Stimulated activated CD8-positive, alpha-beta memory T cell treated with anti-CD3 and anti-CD28 coated beads, Interleukin-7, amount 100 ng/mL, for 48 hours (primary cell): ENCODE measurements at places on chromosomes 6 and 20.
A peak's percentile ranks its signal among the peaks of the same experiment; 100 is the strongest.

DNA sequence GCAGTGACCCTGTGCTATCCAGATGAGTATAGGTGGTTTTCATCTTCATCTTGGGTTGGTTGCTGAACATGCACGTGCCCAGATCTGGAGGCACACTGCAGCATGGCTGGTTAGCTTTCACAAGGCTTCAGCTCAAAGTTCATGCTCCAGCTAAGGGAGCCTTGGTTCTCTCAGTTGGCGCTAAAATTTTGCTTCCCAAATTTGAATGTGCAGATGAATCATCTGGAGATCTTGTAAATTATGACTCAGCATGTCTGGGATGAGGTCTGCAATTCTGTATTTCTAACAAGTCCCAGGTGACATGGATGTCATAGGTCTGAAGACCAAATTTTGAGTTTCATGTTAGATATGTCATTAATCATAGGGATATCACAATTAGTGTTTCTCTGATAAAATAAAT, 230.8 kb downstream of the FOXA2 start:
- DNase-seq, result no peak

DNA sequence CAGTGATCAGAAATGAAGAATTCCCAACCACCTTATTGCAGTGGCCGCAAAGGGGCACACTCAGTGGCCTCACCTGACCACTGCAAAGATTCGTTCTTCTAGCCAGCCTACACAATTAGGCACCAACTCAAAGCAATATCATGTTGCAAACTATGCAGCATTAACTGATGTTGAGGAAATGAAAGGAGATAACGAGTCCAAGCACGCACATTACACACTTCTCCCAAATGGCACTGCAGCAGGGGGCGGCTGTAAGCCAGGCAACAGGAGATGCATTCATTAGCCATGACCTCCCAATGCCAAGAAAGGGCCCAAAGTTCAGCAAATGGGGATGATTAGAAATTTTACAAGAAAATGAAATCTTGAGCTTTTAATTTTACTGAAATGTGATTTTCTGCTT, 39.3 kb downstream of the ATXN1 start:
- DNase-seq, result no peak

GRCh38 chr6:135557582-135557981, 60.0 kb upstream of the AHI1 start:
- no peak for DNase-seq

- DNase-seq, result no peak
These were observed 126.6 kb downstream of the TIAM2 start for GRCh38 chr6:155121699-155122098.

DNA sequence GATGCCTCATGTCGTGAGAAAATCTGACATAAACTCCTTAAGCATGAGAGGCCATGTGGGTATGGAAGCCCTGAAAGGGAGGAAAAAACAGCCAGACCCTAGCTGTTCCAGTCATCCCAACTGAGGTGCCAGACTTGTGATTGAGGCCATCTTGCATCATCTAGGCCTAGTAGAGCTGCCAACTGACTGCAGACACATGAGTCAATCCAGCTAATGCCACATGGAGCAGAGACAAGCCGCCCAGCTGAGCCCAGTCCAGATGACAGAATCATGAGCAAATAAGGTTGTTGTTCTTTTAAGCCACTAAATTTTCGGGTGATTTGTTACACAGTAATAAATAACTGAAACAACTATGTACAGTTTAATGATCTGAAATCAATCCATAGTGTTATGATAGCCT, 680.9 kb downstream of the MAFB start:
- DNase-seq, result no peak

- no peak for DNase-seq
These were observed 42.2 kb downstream of the CD164 start for GRCh38 chr6:109339906-109340678.

DNA sequence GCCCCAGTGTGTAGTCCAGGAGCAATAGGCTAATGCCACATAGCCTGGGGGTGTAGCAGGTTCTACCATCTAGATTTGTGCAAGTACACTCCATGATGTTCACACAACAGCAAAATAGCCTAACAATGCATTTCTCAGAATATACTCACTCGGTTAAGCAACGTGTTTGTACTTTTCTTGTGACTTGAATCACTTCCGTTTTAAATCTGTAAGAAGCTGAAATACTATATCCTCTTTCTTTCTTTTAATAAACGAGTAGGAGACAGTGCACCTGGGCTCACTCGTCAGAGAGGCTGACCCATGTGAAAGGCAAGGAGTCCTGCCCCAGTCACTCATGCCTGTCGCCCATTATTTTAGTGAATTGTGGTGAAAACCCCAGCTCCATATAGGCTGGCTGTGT, 201.6 kb downstream of the FOXA2 start:
- DNase-seq, result no peak

- no peak for DNase-seq
These were observed 121.9 kb downstream of the INSM1 start for GRCh38 chr20:20489648-20490341.

DNA sequence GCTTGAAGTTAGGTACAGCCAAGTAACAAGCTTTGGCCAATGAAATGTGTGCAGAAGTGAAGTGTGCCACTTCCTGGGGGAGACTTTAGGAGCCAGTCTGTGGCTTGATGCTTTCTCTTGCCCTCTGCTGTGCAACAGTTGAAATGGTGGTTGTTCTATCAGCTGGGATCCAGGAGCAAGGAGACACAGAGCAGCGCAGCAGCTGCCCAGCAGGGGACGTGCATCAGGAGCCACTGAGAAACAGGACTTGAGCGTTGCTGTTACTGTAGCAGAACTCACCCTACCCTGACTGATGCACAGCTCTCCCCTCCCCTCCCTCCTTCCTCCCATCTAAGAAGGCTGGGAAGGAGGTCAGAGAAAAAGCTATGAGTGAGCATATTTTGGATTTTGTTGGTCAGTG, 18.9 kb upstream of the CCN5 start:
- no peak for DNase-seq

DNA sequence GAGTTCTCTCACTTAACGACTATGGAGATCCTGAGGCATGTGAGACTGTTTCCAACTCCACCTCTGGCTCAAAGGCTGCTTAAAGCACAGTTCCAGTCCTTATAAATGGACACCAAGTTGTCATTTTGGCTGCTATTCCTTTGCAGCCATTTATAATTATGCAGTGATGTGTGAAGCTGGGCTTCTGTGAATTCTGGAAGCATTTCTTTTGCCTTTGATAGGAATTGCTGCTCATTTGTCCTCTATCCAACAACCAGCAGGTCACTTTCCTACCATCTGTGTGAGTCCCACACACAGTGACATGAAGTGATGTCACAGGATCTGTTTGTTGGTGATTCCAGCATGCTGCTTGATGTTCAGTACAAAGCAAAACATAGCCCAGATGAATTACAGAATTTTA, 28.5 kb upstream of the EFHC1 start:
- no peak for DNase-seq

DNA sequence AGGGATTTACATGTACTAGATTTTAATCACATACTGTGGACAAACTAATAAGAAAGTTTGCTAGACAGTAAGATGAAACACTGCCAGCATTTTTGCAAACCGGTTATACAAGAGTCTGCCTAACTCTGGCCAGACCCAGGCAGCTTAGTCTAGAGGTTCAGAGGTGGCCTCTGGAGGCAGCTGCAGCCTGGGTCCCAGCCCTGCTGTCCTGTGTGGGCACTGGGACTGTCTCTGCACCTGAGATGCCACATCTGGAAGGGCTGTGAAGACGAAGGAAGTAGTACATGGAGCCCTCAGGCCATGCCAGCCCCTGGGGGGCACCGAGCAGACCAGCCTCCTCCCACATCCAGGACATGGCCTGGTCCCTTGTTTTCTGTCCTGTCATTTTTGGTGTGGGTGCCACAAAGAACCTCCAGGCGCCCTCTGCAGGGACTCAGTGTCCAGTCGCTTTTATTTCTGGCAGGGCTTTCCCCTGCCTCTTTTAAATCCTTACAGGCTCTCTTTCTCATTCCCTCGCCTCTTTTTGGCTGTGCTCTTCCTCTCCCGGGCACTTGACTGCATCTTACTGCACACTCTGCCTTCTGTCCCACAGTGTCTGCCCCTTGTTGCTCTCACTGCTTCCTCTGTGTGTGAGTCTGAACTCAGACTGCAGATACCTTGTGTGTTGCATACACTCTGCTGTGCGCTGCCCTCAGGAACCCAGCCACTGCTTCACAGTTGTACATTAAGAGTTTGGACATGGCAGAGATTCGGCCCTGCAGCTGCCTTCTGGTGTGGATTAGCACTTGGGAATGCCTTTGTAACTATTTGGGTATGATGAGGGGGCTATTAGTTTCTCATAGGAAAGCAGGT, 216.7 kb downstream of the ZDHHC14 start:
- DNase-seq, result peak; percentile 4

- DNase-seq, result no peak
These were observed 745 bp upstream of the AGPAT1 start for GRCh38 chr6:32176476-32177182.

GRCh38 chr20:38543014-38543906, 37.7 kb upstream of the ADIG start:
- DNase-seq, result no peak

DNA sequence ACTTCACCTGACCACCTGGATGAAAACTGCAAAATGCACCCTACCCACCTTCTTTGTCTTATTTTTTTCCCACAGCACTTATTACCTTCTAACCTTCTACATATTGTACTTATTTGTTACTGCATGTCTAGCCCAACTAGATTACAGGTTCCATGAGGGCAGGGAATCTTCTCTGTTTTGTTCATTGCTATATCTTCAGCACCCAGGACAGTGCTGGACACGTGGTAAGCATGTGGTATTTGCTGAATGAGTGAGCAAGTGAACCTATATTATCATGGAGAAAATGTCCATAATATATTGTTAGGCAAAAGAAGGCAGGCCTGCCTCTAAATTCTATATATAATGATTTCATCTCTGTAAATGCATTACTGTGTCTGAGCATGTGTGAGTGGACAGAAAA, 107.0 kb downstream of the TRERF1 start:
- no peak for DNase-seq

- DNase-seq, result no peak
These were observed 85.3 kb upstream of the PDE10A start for GRCh38 chr6:165748390-165748789.

GRCh38 chr6:53962646-53963045, 148.6 kb upstream of the MLIP start:
- DNase-seq, result no peak

DNA sequence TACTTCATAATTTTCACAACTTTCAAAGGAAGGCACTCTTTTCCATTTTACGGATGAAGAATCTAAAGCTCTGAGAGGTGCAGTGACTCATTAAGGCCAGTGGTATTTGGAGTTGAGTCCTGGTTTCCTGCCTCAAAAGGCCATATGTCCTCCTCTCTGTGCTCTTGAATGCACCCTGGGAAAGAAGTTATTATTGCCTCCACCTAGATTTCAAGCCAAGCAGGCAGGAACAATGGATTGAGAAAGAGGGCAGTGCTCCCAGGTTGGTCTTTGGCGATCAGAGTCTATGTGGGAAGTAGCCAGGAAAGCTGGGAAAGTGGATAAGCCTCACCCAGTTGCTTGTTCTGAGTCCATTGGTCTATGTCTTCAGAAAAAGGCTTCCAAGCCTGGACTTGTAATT, 165.0 kb downstream of the MAFB start:
- no peak for DNase-seq

GRCh38 chr6:108685970-108686369, 125.3 kb downstream of the FOXO3 start:
- DNase-seq, result no peak

- DNase-seq, result no peak
These were observed 72.6 kb downstream of the CD109 start for GRCh38 chr6:73768558-73768957.

DNA sequence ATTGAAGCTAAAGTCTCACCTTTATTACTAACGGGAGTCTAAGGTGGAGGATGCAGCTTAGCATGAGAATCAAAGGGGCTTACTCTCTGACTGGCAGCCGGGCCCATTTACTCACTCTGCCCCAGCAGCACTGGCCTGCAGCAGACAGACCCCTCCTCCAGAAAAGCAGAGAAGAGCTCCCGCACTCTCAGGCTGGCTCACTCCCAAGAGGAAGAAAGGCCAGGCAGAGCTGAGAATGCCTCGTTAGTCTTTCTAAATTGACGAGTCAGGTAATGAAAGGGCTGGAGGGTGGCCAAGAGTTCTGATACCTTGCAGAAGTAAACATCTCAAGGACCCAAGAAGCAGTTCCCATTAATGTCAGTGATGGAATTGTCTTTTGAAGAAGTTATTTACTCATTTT, 44.5 kb upstream of the IL20RA start:
- DNase-seq, result no peak
